ENCODE measurements at places on chromosomes 7 and 10.

DNA sequence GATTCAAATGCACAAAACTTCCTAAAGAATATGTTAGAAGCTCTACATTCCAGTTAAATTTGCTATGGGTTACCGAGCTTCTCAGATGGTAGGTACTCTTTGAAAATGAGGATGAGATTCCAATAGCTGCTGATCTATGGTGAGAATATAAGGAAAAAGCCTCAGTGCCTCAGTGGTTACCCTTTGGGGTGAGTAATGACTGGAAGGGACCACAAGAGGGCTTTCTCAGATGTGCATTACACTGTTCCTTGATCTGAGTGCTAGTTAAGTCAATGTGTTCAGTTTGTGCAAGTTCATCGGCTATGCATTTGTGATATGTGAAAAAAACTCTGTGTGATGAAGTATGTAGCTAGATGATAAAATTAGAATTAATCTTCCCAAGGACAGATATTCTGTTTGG, 3.5 kb downstream of the NRCAM start:
- peak; percentile 19 for DNase-seq

GRCh38 chr10:48523820-48524758, 80.8 kb downstream of the ARHGAP22 start:
- no peak for DNase-seq

DNA sequence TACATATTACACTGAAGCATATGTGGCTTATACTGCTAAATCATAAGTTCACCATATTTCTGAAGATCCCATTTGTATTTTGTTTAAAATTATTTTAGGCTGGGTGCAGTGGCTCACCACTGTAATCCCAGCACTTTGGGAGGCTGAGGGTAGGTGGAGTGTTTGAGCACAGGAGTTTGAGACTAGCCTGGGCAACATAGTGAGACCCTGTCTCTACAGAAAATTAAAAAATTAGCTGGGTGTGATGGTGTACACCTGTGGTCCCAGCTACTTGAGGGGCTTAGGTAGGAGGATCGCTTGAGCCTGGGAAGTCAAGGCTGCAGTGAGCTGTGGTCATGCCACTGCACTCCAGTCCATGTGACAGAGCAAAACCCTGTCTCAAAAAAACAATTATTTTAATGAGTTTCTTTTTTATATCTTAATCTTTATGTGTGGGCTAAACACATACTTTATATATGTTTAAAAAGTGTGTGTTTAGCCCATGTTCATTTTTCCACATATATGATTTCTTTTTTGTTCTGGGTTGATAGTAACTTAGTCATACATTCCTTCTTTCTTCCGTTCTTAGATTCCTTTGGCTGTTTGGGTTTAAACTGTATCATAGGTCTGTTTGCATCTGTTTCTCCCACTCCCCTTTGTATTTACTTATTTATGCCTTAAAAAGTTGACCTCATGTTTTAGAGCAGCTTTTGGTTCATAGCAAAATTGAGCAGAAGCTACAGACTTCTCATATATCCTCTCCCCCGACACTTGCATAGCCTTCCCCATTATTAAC, 33.5 kb downstream of the RSBN1L start:
- DNase-seq: no peak

DNA sequence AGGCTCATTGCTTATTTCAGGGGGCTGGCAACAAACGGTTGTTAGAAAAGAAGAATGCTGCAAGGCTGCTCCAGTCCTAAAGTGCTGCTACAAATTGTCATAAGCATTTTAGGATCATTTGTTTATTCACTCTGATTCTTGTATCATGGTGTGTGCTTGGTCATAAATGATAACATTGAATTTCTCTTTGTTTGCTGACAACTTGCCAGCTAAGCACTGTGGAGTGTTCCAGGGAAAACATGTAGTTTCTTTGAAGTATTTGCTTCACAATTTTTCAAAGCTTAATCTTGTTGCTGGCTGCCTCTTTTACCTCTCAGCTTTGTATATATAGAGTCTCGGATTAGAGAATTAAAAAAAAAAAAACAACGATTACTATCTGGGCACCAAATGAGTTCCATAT, 263.0 kb downstream of the PHF14 start:
- DNase-seq: no peak

- no peak for DNase-seq
Observed at GRCh38 chr7:74462707-74463100, 9.0 kb downstream of the GTF2IRD1 start.

- DNase-seq: no peak
Observed at GRCh38 chr10:43061760-43062159, 15.1 kb upstream of the RET start.

DNA sequence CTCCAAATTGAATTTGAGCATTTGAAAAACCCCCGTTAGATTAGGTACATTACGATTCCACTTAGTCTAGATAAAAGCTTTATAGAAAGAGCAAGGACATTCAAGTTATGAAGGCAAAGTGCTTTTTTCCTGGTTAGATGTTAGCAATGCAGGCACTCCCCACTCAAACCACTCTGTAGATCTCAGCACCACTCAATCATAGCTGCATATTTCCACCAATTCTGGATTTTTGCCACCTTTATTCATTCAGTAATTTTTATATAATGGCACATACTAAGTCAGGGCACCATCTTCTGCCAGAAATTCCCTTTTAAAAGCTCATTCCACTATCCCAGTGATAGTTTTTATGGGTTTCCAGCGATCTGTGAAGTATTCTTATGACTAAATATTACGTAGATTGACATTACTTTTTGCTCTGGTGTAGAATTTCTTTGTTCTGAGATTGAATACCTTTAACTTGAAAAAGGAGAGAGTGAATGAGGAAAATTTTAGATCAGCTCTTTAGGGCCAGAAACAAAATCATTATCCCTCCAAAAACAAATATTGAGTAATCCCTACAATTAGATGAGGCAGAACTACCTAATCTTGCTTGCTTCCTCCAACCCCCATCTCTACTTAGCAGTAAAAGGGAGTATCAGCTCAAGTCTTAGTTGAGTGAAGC, 51.6 kb downstream of the RNLS start:
- DNase-seq: no peak

- no peak for DNase-seq
Observed at GRCh38 chr7:99128076-99128950, 15.6 kb downstream of the SMURF1 start.

GRCh38 chr7:124457841-124458240, 307.8 kb downstream of the GPR37 start:
- no peak for DNase-seq

GRCh38 chr7:20244334-20245120, 27.3 kb upstream of the MACC1 start:
- DNase-seq: no peak
